ENCODE measurements at places on chromosomes 3 and 15. TPM values are rescaled to one million over a fixed set of nuclear protein-coding genes. Genes with fewer than 3 reads are reported as not detected.

CHSY1 gene
- 12.7 TPM for total RNA-seq

DNA sequence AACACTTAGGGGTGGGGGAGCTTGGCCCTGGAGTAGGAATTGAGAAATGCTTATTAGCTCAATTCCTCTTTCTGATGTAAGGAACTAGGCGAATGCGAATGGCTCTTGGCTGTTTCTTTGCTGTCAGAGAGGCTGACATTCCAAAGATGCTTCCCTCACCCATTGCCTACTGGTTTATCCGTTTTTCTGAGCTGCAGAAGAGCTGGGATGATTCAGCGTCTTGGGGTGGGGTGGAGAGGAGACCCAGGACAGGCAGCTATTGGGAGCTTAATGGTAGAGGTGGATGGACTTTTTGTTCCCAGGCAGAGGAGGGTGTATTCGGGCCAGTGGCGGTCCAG, 9.8 kb downstream of the PLEKHO2 start:
- DNase-seq: no peak

GRCh38 chr15:35306361-35306981, 221.4 kb upstream of the NANOGP8 start:
- no peak for DNase-seq

GRCh38 chr15:92620991-92621390, 34.6 kb downstream of the FAM174B start:
- no peak for DNase-seq

DNA sequence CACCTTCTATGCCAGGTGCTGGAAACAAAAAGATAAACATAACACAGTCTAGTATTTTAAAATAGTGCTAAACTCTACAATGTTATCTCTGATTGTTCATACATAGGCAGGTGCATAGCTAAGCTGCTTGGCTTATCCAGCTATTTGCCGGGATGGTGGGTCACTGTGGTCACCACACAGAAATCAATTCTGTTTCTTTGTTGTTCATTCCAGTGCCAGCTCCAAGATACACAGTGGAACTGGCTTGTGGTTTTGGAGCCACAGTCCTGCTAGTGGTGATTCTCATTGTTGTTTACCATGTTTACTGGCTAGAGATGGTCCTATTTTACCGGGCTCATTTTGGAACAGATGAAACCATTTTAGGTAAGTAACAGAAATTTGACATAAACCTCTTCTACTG, 130.2 kb downstream of the IL1RAP start:
- no peak for DNase-seq

GRCh38 chr3:139455855-139456254, 20.5 kb downstream of the RBP2 start:
- no peak for DNase-seq
